ENCODE measurements at places on chromosomes 5 and 9. TPM values are rescaled to one million over a fixed set of nuclear protein-coding genes. Genes with fewer than 3 reads are reported as not detected.

DNA sequence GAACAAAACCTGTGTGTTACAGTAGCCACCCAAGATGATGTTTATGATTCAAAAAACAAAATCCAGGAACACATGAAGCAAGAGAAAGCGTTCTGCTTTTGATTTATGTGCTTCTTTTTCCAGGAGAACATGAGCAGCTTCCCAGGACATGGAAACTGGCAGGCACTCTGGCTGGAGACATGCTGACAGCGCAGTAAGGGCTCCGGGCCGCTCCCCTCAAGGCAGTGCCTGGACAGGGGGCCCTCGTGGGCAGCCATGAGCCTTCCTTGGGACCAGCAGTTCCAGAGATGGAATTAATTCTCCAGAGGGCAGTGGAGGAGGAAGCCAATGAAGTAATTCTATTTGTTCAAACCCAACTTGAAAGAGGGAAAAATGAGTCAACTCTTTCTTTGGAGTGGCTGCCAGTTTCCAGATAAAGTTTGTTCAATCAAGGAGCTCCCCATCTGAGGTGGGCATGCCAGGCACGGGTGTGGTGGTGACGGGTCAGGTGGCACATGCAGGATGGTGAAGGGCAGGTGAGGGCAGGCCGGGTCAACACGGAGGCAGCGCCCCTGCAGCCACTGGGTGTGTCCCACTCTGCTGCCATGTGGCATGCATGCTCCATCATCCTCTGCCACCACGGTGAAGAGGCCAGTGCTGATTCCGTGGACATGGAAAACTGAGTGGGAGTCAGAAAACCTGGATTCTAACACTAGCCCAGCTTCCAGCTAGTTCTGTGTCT, 83.8 kb downstream of the OTULIN start:
- DNase-seq, result no peak

DNA sequence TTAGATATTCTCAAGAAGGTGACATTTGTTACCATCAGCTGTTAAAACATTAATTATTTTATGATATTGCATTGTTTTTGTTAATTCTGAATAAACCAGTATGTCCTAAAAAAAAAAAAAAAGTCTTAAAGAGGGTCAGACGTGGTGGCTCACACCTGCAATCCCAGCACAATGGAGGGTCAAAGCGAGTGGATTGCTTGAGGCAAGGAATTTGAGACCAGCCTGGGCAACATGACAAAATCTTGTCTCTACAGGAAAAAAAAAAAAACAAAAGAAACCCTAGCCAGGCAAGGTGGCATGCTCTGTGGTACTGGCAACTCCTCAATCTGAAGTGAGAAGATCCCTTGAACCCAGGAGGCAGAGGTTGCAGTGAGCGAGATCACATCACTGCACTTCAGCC, 46.8 kb downstream of the CYLC2 start:
- no peak for DNase-seq

SOWAHA gene
- total RNA-seq, result not detected

GRCh38 chr5:1404062-1404461, 41.2 kb downstream of the SLC6A3 start:
- DNase-seq, result no peak

GRCh38 chr9:75866273-75866871, 24.1 kb upstream of the PCSK5 start:
- peak; percentile 62 for DNase-seq

DNA sequence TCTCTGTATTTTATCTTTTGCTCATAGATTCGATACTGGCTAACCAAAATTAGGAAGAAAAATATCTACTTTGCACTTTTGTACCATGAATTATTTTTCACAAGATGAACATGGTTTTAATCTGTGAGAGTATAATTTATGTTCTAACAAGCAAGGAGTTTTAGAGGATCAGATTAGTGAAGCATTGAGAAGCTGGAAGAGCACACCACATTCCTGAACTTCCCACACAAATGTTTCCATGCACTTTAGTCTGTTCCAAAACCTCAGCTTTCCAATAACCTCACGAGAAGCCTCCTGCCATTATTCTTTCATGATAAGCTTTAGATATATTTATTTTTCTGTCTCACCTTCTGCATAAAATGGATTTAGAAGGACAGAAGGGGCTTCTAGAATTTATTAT, 98.7 kb upstream of the MPDZ start:
- DNase-seq, result no peak

DNA sequence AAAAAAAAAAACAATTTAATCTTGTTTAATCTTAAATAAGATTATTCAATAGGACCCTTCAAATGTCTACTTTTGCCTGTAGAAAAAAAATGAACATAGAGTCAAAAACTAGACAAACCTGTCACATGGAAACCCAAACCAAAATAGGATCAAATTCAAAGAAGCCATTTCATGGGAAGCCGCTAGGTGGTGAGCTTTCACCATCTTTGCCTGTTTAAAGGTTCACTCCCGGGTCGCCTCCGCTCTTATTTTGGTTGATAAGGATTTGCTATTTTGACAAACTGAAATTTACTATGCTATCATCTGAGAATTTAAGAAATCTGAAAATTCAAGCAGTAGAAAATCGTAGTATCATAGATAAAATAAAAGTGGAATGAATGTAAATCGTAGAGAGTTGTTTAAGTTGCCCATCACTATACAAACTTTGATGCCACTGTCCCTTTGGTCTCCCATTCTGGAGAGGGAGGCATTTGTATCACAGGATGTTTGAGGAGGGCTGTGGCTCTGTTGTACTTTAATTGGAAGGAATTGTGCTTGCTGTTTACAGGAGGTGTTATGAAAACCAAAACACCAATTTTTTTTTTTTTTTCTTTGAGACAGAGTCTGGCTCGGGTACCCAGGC, 43.5 kb upstream of the DNAH5 start:
- peak; percentile 36 for DNase-seq

TLX3 gene
- not detected for total RNA-seq

GRCh38 chr5:140043508-140043872, 391 bp upstream of the NRG2 start:
- no peak for DNase-seq

SPATA31D4 gene
- not detected for total RNA-seq

GRCh38 chr9:36813154-36813553, 220.9 kb downstream of the PAX5 start:
- no peak for DNase-seq

SLC28A3 gene
- 0.07 TPM for total RNA-seq

- no peak for DNase-seq
Measured at GRCh38 chr5:120463991-120464626, at the start of gene PRR16. Gene PRR16 (plus strand): TSS chr5:120464300.

GMCL2 gene
- not detected for total RNA-seq

DNA sequence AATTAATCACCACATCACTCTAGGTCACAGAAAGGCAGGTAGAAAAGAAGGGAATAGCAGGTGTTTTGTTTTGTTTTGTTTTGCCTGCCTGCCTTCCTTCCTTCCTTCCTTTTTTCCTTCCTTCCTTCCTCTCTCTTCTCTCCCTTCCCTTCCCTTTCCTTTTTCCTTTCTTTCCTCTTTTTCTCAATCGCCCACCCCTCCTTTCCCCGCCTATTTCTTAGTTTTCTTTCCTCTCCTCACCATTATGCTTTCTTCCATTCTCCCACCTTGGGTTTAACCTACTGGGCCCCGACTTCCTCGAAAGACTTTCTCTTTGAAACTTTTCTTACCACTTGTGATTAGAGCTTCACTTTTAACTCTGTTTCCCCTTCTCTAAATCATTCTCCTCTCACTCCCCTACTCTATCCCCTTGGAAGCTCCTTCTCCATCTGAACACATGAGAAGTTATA, 231.3 kb upstream of the CD180 start:
- no peak for DNase-seq

- DNase-seq, result no peak
Measured at GRCh38 chr5:139396691-139397090, 1.8 kb upstream of the PROB1 start.

EIF4EBP3 gene
- total RNA-seq, result 9.5 TPM

ZDHHC11B gene
- 0.35 TPM for total RNA-seq

DNA sequence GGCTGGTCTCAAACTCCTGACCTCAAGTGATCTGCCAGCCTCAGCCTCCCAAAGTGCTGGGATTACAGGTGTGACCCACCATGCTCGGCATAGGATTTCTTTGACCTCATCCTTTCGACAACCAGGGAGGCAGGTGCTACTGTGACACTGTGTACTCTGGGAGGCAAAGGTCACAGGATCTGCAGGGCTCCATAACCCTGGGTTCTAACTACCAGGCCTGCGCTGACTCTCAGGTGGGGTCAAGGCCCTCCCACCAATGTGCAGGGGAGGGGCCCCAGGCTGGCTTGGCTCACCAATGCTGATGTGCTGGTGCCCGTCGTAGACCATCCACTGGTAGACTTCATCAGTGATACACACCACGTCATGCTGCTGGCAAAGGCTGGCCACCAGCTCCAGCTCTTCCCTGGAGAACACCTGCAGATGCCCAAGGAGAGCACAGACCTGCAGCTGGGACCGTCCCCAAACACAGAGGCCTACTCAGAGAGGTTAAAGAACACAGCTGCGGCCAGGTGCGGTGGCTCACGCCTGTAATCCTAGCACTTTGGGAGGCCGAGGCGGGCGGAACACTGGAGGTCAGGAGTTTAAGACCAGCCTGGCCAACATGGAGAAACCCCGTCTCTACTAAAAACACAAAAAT, 7.0 kb upstream of the SPOUT1 start:
- DNase-seq, result no peak

DNA sequence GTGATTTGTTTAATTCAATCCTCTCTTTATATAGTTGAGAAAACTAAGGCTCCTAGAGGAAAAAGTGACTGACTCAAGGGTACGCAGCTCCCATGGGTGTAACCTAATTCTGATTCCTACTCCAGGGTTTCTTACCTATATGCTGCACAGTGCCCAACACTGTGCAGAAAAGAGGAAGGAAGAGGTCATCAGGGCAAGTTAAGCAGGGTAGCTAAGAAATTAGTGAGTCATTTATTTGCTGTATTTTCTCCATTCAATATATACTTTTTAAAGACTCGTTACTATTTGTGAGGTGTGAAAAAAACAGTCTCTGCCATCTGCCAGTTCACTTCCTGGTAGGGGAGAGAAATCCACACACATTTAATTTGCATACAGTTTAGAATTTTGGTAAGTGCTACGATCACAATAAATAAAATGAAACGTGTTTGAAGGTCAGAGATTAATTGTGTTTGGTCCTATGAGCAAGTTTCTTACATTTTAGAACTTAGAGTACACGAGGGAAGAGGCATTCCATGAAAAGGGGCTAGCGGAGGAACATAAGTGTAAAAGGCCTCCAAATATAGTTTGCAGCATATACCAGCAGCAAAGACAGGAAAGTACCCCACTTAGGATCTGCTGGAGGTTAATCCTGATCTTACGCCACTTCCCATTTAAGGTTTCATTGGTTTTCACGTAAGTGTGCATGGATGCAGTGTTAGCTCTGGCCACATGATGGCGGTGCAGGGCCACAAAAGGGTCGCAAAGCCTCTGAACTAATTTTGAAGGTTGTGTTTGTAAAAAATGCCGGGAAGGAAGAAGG, 59.9 kb upstream of the TLR4 start:
- peak; percentile 55 for DNase-seq

DNA sequence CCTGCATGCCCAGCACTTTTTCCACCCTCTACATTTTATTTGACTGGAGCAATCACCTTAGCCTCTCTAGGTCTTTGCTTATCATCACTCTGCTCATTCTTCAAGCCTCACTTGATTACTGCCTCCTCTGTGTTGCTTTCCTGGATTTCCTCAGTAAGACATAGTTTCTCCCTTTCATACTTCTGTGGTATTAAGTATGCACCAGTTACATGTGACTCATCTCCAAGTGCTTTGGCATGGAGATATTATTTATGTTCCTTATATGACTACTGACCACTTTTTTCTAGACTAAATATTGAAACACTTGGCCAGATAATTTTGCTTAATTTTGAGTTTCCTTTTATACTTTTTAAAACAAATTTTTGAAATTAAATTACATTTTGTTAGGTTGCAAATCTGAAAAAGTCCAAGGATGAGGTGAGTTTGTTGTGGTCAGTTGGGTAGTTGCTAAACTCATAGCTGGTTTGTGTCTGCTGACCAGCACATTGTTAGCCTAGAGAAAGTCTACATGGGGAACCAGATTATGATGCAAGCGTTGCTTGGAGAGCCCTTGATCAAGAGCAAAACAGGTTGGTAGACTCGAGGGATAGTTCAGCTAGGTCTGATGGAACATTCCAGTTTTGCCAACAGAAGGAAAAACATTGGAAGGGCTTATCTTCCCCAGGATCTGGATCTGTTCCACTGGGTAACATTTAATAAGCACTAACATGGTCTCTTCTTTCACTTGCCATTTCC, 140.2 kb downstream of the TMC1 start:
- DNase-seq, result no peak

DNA sequence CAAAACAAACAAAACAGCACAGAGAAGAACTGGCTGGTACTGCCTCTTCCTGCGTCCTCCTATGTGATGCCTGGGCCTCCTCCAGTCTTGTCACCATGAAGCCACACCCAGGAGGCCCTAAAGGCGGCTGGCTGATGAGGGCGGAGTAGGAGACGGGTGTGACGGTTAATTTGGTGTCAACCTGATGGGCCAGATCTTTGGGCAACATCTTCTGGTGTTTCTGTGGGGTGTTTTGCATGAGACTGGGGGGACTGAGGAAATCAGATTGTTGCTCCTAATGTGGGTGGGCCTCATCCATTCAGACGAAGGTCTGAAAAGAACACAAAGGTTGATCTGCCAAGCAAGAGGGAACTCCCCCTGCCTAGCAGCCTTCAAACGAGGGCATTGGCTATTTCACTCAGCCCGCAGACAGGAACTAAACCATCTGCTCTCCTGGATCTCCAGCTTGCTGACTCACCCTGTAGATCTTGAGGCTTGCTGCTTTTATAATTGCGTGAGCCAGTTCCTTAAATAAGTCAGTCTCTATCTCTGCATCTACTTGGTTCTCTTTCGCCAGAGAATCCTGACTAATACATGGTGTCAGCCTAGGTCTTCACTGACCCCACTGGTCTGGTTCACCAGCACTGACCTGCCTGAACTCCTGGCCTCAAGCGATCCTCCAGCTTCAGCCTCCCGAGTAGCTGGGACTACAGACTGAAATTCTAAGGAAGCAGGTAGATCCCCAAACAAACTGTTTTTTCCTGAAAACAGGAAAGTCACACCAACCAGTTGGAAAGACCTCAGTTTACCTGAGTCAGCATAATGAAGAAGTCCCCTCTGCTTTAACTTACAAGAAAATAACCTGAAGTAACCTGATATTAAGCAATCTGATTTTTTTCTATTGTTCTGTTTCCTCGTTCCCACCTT, 12.8 kb upstream of the ZFP62 start:
- no peak for DNase-seq

ZFR gene
- 46.6 TPM for total RNA-seq

CDX1 gene
- total RNA-seq, result not detected

GRCh38 chr9:116449949-116450348, 237.2 kb upstream of the TRIM32 start:
- DNase-seq, result no peak

GRCh38 chr5:152532714-152533113, 127.6 kb upstream of the NMUR2 start:
- peak; percentile 36 for DNase-seq

- DNase-seq, result no peak
Measured at GRCh38 chr5:23204111-23204510, 303.3 kb upstream of the PRDM9 start.

ADCY2 gene
- total RNA-seq, result not detected

AP3B1 gene
- total RNA-seq, result 52.3 TPM

DNA sequence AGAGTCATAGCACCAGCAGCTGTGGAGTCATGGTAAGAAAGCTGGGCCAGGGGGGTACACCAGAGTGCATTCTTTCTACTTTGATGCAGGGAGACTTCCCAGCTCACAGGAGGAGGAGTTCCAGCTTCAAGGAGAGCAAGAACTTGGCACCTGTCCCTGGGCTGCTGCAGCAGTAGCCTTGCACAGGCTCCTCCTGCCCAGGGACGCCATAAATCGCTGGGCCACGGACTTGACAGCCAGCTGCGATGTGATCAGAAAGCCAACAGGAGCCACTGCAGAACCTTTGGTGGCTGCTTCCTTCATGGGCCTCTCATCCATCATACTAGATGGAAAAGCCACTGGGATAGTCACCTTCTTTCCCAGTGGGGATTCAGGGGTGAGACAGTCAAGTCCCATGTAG, 234.7 kb downstream of the NMUR2 start:
- no peak for DNase-seq

Data from activated CD4-positive, alpha-beta T cell treated with anti-CD3 and anti-CD28 coated beads, Interleukin-2, amount 10 ng/mL, durations not matched to agents 7 days and 5 days (primary cell).